Prostate gland (tissue), 2 donors: ENCODE measurements at places on chromosomes 2 and 18. TPM values are rescaled to one million over a fixed set of nuclear protein-coding genes. Genes with fewer than 3 reads are reported as not detected.

DNA sequence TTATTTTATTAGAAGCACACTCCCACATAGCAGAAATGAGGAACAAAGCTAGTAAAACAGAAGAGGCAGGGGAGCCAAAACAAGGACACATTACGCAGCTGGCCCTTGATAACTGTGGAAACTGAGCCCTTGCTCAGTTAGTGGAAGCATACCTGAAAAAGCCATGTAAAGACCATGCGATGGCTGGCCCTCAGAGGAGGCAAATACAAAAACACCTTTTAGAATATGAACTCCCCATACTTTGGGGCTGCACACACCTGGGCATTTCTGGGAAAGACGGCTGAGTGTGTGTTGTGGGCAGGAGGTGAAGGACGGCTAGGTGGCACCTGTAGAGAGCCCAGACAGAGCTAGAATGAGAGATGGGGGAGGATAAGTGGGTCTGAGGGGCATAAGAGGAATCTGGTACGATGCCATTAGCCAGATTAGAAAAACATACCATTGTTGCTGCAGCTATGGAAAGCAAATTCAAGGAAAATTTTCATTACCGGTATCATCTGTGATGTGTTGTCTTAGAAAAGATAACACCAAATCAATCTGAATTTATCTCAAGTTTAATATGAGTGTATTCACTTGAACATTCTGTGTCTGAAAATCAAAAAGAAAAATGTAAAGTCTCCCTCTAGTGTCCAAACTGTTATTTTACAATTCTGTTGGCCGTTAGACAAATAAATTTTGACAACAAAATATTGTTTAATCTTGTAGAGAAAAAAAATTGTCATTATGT is 45.2 kb upstream of the SULT1C3 start:
- no peaks in the 10 kb centered on the region for H3K27me3 ChIP-seq
- H3K4me1 ChIP-seq, result no peaks in the 10 kb centered on the region
- no peak for DNase-seq
- no peaks in the 10 kb centered on the region for H3K36me3 ChIP-seq
- H3K27ac ChIP-seq, result no peak overlapping the region

DNA sequence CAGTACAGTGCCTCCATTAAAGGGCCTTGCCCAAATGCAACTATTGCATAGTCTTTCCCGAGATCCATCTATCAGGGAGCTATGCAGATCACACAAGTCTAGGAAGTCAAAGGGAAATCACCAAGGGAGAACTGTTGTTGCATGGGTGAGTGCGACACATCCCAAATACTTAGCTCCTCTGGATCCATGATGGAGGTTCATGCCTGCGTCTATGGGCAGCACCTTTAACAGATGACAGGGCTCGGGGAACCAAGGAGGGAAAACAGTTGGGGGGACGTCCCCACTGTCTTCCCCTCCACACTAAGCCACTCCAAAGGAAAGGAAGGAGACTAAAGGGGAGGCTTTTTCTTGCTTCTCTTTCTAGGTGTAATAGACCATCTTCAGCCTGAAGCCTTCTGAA is 552.8 kb upstream of the PKDCC start:
- no peak overlapping the region for H3K4me3 ChIP-seq
- no peaks in the 10 kb centered on the region for H3K4me1 ChIP-seq

GRCh38 chr2:19474128-19474527 is 115.7 kb upstream of the OSR1 start:
- H3K4me3 ChIP-seq, result no peak overlapping the region
- peak; percentile 76 for DNase-seq
- no peaks in the 10 kb centered on the region for H3K36me3 ChIP-seq
- H3K27me3 ChIP-seq, result no peaks in the 10 kb centered on the region
- H3K4me1 ChIP-seq, result no peaks in the 10 kb centered on the region

- no peak overlapping the region for H3K4me3 ChIP-seq
- H3K27me3 ChIP-seq, result no peaks in the 10 kb centered on the region
- no peak overlapping the region for H3K27ac ChIP-seq
- DNase-seq, result no peak
Observed at GRCh38 chr2:210318891-210319290, 3.9 kb upstream of the MYL1 start.

DNA sequence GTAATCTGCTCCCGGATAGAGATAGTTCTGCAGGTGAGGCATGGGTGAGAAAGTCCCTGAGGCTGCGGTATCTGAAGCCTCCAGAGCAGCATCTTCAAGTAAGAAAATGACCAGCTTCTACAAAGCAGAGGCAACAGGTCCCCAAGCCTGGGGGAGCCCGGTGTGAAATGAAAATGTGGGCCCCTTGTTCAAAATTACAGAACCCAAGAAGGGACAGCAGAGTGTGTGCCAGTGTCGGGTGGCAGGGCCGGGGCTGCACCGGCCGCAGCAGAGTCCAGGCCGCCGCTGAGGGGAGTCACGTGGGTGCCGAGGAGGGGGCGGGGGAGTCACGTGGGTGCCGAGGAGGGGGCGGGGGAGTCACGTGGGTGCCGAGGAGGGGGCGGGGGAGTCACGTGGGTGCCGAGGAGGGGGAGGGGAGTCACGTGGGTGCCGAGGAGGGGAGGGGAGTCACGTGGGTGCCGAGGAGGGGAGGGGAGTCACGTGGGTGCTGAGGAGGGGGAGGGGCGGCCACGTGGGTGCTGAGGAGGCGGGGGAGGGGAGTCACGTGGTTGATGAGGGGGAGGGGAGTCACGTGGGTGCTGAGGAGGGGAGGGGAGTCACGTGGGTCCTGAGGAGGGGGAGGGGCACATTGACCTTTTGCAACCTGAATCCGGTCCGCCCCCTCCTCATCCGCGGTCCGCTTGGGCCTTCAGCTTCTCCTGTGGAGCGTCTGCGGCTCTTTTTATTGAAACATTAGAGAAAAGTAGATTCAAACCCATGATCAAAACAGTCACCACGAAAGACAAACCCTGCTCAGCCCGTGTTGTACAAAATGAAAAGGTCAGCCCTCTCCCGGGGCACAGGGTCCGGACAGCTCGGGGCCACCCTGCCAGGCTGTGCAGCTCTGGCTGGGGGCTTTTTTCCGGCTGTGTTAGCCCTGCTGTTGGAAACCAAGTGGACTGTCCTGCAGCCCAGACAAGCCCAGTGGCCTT is 10.4 kb downstream of the COLEC11 start:
- no peaks in the 10 kb centered on the region for H3K36me3 ChIP-seq
- H3K27ac ChIP-seq, result no peak overlapping the region
- DNase-seq, result no peak

Gene OR6B2
- not detected for total RNA-seq

Gene SH3BP4
- total RNA-seq, result 86.7 TPM

Gene SESTD1
- 35.4 TPM for total RNA-seq
